ENCODE measurements at places on chromosomes 16 and 17.
A peak's percentile ranks its signal among the peaks of the same experiment; 100 is the strongest.

- DNase-seq = peak; percentile 58
These were observed 8.2 kb downstream of the RHBDF2 start for GRCh38 chr17:76492989-76493501.

GRCh38 chr17:79615926-79616325 is 5.1 kb upstream of the RBFOX3 start:
- DNase-seq = no peak

DNA sequence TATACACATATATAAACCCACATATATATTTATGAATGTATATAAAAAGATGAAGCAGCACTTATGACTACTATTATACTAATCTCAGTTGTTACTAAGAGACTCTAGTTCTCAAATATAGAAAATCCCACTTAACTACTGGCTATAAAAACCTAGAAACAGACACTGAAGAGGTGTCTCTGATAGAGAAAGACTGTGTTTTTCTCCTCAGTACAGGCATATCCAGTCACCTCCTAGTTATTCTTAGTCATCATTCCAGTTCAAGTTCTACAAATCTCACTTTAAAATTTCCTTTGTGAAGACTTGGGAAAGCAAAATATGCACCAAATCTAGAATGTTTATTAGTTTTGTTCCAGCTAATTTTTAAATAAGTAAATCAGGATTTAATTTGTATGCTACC is 93.9 kb downstream of the STH start:
- DNase-seq = no peak

DNA sequence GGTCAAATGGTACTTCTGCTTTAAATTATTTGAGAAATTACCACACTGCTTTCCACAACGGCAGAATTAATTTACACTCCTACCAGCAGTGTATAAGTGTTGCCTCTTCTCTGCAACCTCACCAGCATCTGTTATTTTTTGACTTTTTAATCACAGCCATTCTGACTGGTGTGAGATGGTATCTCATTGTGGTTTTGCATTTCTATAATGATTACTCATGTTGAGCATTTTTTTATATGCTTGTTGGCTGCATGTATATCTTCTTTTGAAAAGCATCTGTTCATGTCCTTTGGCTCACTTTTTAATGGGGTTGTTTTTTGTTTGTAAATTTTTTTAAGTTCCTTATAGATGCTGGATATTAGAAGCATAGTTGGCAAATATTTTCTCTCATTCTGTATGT is 446.7 kb downstream of the PMP22 start:
- no peak for DNase-seq

- DNase-seq = no peak
These were observed 5.5 kb upstream of the RDM1 start for GRCh38 chr17:35936063-35936462.

- DNase-seq = no peak
These were observed 258.8 kb upstream of the CDH5 start for GRCh38 chr16:66107661-66108060.

DNA sequence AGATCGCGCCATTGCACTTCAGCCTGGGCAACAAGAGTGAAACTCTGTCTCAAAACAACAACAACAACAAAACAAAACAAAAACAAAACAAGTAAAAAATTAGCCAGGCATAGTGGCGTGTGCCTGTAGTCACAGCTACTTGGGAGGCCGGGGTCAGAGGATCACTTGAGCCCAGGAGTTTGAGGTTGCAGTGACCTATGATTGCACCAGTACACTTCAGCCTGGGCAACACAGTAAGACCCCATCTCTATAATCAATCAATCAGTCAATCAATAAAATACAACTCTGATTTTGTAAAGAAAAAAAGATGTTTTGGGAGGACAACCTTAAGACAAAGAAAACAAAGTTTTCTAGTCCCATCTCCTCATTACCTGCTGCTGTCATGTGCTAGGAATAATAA is 51.9 kb downstream of the MARCHF10 start:
- no peak for DNase-seq

- DNase-seq = no peak
These were observed 30.7 kb downstream of the PIMREG start for GRCh38 chr17:6474906-6475305.

DNA sequence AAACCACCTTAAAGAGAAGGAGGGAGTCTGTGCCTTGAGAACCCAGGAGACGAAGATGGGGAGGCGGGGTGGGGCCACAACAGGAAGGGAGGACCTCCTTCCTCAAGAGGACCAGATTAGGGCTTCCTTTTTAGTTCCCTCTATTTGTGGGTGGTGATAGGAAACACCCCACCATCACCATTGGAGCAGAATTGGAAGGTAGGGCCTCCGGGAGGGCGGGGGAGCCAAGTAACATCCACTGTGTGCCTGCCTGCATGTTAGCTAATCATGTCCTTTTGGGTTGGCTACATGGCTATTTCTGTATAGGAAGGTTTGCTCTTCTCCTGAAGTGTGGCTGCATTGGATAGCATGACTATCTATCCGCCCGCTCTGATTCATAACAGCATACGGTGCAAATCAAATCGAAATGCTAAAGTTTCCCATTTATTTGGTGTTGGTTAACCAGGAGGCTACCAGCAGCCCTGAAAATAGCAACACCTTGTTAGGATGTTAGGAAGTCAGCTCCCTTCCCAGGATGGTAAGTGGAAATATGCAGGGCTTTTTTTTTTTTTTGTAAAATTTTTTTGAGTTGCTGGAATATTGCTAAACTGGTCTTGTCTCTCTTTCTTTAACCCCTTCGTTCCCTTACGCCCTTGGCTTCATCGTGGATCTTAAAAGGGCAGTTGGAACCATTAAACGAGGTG is 4.2 kb downstream of the SYT17 start:
- DNase-seq = no peak

DNA sequence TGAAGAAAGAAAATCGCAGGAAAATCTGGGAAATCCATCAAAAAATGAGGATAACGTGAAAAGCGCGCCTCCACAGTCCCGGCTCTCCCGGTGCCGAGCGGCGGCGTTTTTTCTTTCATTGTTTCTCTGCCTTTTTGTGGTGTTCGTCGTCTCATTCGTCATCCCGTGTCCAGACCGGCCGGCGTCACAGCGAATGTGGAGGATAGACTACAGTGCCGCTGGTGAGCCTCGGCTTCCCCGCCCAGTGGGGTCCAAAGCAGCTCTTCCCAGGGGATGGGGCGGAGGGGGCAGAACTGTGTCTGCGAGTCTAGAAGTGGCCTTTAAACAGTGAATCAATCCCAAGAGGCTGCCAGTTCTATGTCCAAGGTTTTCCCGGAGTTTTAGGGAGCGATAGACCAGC is 19.8 kb downstream of the FAM234A start:
- DNase-seq = no peak
